Muscle of arm (tissue), 14 donors: ENCODE measurements at places on chromosomes 11 and 22.

GRCh38 chr22:50498322-50498890 lies 9.1 kb downstream of the LMF2 start:
- DNase-seq = peak; percentile 35

DNA sequence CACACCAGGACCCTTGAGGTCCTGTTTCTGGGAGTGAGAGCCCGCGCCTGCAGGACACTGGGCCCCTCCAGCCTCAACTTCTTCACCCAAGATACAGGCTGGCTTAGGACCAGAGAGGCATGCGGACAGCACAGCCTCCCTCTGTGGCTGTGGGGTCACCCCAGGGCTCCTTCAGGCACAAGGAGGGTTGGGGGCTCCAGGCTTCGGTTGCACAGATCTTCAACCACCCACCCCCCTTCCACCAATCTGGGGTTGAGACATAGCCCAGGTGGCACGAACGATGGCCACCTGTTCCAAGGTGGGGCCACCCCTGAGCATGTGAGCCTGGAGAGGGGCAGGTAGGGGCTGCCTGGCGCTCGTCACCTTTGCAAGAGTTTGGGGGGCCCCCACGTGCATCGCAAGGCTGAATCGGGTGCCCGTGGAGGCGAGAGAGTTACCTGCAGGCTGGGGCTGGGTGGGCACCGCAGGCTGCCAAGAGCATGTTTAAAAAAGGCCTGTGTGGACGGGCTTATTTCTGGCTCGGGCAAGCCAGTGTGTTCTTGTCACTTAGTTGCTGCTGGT lies 1.2 kb downstream of the ZDHHC8 start:
- no peak for DNase-seq

DNA sequence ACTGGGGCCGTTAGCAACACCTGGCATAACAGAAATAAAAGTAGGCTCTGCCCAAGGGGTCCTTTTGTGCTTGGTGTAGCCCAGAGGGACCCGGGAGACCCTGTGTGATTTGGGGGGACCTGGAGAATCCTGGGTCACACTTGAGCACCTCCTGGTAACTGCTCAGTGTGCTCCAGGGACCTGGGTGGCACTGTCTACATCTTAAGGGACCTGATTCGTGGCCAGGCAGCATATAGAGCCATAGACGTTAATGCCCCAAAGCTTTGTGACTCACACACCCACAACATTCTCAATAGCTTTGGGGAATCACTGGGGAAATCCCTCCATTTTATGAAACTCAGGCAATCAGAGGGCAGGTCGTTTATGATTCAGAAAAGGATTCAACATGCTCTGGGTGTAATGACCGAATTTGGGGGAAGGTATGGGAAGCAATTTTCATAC lies 3.6 kb upstream of the IGF2 start:
- no peak for DNase-seq

- DNase-seq = no peak
These were observed 2.6 kb downstream of the C11orf21 start for GRCh38 chr11:2298795-2299761.

- DNase-seq = no peak
These were observed 165.0 kb upstream of the MTNR1B start for GRCh38 chr11:92804388-92804966.

- no peak for DNase-seq
These were observed 1.4 kb downstream of the TNNI2 start for GRCh38 chr11:1839924-1840779.
